ENCODE measurements at places on chromosomes 5 and 9.

DNA sequence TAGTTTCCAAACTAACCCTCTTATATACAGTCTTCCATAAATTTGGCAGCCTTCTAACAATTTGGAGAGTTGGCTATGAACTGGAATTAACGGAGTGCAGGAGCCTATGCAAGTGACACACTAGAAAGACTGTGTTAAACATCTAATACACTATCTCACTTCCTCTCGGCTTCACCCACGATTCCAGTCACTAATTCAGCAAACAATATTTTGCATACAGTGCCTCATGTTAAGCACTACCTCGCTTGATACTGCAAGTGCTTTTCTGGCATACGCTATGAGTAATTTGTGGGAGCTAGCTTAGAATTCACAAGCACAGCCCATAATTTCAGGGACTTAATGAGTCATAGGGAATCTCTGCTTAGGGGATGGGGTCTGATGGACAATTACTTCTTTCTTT, 102.5 kb downstream of the ST8SIA4 start:
- DNase-seq: no peak

DNA sequence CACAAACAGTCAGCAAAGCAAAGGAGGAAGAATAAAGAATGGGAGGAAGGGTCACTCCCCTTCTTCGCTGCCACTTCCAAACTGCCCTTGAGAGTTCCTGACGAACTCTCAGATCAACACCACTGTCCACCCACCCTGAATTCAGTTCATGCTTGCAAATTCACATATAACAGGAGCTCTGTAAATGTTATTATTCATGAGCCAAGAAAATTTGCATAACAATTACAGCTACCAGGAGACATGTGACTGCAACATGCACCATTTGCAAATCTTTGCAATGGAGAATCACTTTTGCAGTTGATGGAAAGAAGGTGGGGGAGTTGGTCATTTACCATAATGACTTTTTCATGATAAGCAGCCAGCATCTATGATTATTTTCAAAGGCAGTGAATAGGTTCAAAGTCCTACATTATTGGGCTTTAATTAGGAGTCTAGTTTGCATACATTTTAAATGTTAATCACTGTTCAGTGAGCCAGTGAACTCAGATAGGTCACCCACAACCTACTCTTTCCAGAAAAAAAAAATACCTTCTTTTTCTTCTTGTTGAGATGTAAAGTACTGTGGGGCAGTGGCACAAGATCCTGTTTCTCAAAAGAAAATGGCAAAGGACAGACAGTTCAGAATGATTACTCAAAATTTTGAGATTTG, 149.7 kb downstream of the CAAP1 start:
- DNase-seq: no peak

GRCh38 chr5:179297026-179297425, 48.2 kb downstream of the ADAMTS2 start:
- DNase-seq: no peak

- DNase-seq: peak; percentile 69
These were observed 505 bp downstream of the CREB3 start for GRCh38 chr9:35732800-35733541.

GRCh38 chr5:16539169-16539666, 73.6 kb upstream of the ZNF622 start:
- no peak for DNase-seq

GRCh38 chr5:73298772-73299630, 126.0 kb downstream of the TMEM174 start:
- DNase-seq: peak; percentile 36

DNA sequence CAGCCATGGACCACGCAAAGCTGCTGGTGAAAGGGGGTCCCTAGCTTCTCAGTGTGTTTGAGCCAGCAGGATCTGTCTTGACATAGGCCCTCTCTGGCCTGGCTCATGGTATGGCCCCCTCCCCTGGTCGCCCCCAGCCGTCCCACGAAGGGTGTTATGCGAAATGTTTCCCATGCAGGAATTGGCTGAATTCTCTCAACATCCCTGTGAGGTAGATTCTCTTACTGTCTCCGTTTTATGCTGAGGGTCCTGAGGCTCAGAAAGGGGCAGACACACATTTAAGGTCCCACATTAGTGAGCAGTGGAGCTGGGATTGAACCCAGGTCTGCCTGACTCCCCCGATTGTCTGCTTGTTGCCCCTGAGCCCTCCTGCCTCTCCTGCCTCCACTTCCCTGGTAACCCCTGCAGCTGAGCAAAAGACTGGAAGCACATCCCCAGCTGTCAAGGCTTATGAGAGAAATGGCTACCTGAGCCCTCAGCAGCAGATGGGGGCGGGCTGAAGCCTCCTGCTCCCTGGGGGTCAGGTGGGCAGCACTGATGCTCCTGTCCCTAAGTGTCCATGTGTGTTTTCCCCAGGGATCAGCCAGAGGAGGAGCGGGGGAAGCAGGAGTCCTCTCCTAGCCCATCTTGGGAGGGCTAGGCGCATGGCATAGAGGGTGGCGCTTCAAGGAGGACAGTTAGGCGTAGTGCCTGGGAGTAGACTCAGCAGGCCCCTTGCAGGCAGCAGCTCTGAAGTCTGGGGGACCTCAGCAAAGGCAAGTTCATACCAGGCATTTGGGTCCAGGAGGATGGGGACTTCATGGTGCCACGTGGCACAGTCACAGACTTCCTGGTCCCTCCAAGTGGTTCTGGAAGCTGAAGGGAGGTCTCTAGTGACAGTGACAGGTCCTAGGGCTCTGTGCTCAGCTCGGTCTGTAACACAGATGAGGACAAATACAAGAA, 49.0 kb upstream of the GARNL3 start:
- DNase-seq: no peak

DNA sequence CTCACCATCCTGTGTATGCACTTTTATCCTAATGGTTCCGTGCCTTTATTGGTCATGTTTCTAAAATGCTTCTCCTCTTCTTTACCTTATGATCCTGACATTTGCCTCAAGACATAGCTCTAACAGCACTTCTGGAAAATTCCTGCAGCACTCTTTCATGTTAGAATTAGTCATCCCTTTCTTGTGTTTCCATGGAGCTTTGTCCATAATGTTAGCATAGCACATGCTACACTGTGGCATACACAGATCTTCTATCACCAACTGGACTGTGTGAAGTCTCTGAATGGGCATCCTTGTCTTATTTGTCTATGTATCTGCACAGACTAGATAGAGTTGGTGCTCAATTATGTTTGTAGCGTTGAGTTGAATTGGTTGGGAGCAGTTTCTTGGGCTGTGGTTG, 2.0 kb downstream of the SCGB3A2 start:
- no peak for DNase-seq
